Activated T-helper 1 cell treated with anti-CD3 and anti-CD28 coated beads, Interleukin-2, amount 50 U/mL, for 16 hours (primary cell): ENCODE measurements at places on chromosomes 3 and 15.

DNA sequence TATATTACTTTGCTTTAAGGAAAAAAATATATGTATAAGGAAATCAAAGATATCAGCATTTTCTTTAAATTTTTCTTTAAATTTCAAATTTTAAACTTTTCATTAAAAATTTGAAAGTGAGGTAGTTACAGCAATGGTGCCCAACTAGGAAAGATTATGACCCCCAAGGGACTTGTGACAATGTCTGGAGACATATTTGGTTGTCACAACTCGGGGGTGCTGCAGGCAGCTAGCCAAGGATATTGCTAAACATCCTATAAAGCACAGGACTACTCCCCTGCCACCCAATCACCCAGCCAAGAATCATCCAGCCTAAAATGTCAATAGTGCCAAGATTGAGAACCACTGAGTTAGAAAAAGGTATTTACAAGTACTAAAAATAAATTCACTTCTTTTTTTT, 57.3 kb downstream of the SLC4A7 start:
- DNase-seq, result no peak

- DNase-seq, result no peak
These were observed 556.8 kb downstream of the NSUN3 start for GRCh38 chr3:94619643-94620042.

DNA sequence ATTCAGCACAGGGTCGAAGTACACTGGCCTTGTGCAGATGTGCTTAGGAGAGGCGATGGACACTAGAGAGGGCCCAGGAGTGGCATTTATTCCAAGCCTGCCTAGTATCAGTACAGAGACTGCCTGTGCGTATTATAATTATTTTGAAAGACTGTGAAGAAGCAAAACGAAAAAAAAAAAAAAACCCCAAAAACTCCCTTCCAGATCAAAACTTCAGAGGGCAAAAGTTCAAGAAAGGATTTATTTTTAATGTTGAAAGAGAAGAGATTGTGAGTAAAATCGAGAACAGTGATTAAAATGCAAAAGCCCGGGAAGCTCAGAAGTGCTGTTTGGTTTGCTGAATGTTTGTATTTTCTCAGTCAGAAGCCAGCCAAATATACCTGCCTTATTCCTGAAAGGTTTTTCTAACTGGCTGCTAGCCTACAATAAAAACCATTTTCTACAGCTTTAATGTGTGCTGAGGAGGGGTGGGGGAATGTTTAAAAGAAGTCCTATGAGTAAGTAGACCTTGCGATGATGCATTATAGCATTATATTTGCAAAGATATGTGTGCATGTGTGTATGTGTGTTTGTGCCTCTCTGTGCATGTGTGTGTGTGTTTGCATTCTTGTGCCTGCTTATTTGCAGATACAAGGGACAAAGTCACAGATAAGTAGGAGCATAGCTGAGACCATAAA, 19.3 kb upstream of the LZTFL1 start:
- no peak for DNase-seq

- DNase-seq, result no peak
These were observed 101.8 kb upstream of the AADACL2 start for GRCh38 chr3:151631946-151632345.

GRCh38 chr15:50267577-50267976, 2.1 kb upstream of the HDC start:
- no peak for DNase-seq

DNA sequence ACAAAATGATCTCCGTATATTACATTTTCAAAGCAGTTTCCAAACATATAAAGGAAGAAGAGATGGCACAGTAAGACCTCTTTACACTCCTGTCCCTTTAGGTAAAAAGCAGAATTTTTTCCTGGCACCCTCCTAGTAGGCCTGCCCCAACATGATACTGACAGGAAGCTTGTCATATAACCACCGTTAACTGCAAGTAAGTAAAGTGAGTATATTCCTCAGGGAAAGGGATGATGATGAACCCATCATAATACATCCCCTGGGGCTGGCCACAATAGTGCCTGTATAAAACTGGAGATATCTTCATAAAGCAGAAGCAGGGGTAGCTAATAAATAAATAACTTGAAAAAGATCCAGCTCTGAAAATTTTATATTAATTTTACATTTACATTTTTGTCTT, 893.0 kb downstream of the DIPK2A start:
- no peak for DNase-seq

GRCh38 chr15:61582092-61582491, 353.0 kb upstream of the RORA start:
- DNase-seq, result no peak

DNA sequence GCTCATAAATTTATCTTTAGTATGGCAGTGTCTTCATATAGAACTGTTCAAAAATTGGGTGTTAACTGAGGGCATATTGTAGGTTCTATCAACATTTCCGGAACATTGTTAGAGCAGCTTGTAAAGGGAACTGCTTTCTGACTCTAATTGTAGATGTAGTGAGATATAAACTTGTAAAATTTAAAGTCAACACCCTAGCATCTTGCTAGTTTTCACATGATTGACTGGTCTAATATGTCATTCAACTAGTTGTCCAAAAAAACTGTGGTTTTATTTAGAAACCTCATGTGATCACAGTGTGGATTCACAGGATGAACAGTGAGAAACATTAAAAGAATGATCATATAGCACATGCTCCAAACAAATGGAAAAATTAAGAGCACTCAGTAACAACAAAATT, 607.4 kb downstream of the ROBO1 start:
- DNase-seq, result no peak

GRCh38 chr3:128068156-128068620, 16.0 kb downstream of the SEC61A1 start:
- no peak for DNase-seq

DNA sequence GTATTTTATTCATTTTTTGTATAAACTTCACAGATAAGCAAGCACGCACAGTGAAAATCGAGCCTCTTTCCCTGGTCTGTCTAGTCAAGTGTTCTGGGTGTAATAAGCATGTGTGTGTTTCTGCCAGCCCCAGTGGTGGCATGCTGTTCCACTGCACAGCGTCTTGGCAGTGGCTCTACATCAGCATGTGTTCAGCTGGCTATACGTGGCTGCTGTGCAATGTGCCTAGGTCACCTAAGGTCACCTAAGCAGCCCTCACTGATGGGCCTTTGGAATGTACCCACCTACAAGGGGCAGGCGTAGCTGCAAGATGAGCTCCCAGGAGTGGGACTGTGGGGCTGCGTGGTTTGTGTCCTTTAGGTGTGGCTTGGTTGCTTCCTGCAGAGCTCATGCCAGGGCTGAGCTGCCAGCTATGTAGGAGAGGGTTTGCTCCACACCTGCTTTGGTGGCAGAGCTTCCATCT, 4.9 kb downstream of the LIMD1 start:
- DNase-seq, result no peak

GRCh38 chr3:22496641-22497040, 706.5 kb upstream of the UBE2E2 start:
- no peak for DNase-seq

- no peak for DNase-seq
These were observed 61.3 kb downstream of the FOXP1 start for GRCh38 chr3:71521940-71522876.

DNA sequence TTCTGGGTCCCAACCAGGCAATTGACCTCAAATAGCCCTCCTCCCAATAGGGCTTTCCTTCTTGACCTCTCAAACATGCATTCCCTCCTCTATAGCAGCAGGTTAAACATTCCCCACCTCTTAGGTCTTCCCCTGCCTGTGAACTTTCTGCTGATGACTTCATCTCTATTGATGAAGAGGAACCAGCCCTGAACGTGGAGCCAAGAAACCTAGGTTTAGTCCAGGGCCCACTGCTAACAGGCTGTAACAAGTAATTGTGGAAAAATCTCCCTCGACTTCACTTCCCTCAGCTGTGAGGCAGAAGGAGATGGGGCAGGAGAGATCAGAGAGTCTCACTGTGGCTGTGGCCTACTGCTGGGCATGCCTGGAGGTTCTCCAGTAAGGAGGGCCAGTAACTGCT, 24.7 kb downstream of the ILDR1 start:
- DNase-seq, result no peak

DNA sequence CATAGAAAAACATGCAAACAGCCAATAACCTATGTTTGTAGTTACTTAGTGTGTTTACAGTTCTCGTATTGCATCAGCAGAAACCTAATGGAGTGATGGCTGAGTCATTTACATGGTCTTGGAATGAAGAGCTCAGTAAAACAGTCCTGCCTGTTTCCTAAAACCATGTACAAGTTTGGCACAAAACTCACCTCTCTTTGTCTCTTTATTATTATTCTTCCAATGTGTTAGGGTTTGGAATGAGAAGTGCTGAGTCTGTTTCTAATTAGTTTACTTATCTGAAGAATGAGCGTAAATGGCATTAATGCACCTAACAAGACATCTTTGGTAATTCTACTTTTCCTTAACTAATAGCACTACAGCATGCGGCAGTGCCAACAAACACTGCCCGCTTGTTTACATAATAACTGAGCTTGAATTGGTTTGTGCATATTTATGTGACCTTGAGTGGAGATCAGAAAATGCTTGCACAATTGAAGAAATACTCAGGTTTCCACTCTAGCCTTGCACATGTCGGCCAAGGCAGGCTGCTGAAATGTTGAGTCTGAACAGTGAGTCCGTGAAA, 385.4 kb upstream of the SEMA6D start:
- DNase-seq, result no peak

GRCh38 chr15:26126070-26126469, 262.9 kb upstream of the ATP10A start:
- no peak for DNase-seq

DNA sequence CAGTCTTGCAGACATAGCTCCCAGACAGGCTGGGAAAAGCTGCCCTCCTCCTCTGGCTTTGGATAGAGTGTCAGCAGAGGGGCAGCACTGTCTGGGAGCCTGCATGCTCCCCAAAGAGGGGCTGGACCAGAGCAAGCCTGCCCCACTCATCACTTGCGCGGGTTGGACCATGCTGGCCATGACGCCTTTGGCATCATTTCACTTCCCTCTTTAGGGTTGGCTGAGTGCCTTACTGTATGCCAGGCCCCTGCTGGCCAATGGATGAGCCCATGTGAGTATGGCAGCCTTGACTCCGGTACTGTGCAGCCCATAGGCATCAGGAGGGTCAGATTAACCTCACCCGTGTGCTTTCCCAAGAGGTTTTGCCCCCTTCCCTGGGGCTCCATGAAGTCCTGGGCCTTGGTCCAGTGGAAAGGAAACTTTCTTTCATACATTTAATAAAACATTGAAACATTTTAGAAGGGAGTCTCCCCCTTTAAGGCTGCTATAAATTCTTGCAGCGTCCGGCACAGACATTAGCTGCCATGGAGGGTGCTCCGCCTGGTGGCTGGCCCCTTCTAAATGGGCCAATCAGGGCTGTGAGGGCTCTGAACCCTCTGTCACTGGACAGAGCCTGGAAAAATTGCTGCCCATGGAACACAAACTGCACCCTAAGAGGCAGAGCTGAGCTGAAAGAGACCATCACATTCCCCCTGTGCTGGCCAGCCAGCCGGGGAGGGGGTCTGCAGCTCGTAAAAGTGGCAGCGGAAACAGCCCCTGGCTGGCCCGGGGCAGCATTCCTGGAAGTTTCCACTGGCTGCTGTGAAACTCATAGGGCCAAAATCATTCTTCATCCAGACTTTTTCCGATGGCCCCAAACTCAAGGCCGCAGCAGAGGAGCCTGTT, 20.8 kb upstream of the DUSP7 start:
- no peak for DNase-seq

- no peak for DNase-seq
These were observed 725.3 kb upstream of the CFAP20DC start for GRCh38 chr3:59775106-59775505.

DNA sequence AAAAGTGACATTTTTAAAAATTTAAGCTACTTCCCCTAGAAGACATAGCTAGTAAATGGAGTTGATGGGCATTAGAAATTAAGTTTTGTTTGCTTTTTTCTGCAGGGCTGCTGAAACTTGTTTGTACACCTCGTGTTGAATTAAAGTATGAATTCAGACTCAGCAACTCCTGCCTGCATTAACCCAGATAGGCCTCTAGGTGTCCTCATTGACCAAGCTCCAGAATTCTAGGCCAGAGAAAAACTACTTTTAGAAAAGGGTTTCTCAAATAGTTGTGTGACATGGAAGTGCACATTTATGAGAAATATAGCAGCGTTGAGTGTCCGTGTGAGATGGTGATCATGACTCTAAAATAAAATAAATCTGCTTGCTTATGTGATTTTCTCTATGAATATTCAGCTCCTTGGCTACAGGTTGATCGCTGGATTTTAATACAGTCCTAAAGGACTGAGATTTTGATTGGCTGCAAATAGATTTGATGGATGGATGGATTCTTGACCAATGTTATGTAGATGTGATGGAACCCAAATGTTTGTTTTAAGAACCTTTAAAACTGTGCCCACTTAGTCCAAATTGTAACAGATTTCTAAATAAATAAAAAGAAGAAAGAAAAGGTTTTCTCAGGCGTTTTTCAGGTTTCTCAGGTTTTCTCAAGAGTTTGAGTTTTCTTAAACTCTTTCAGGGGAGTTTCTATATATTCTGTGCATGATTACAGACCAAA, 39.4 kb upstream of the LMOD3 start:
- DNase-seq, result no peak

- DNase-seq, result no peak
These were observed 224.7 kb upstream of the TBC1D5 start for GRCh38 chr3:17967111-17967510.

DNA sequence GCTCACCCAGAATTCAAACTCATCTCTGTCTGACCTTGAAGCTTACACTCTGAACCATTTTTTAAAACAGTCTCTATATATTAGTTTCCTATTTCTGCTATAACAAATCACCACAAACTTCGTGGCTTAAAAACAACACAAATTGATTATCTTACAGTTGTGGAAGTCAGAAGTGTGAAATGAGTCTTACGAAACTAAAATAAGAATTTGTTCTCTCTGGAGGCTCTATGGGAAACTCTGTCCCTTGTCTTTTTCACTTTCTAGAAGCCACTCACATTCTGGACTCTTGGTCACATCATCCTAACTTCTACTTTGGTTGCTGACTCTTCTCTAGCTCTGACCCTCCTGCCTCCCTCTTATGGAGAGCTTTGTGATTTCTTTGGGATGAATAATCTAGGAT, 429.3 kb upstream of the THBS1 start:
- no peak for DNase-seq

GRCh38 chr3:27796365-27796875, 74.3 kb upstream of the EOMES start:
- DNase-seq, result no peak

- no peak for DNase-seq
These were observed 246.6 kb upstream of the LRRC3B start for GRCh38 chr3:26375843-26376530.

DNA sequence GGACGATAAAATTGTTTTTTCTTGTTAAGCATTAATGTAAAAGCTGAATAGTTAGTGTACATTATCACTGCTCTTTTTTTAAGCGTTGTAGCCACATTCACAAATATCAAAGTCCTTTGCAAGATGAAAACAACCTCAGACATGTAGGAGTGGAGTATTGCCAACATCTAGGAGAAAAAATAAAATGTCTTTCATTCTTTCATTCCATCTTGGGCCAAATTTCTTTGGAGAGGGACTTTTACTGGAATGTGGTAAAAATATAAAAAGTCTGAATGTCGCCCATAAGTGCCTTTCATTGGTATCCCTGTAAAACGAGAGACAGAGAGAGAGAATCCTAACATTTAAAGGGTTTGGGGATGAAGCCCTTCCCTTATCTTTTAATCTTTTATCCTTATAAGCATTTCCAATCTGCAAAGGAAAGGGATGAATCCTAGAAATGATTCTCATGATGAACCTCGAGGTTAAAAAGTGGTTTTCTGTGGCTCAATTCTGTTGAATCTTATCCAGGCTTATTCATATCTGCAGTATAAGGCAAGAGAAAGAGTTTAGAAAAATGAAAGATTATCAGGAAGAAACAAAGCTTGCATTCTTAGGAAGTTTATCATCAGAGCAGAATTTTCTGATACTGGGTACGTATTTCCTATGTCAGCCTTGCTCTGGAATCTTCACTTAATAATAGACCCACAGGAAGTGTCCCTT, 1031.7 kb downstream of the MCTP2 start:
- DNase-seq, result no peak

GRCh38 chr3:4587061-4587837, 94.1 kb downstream of the ITPR1 start:
- DNase-seq, result no peak
